ENCODE measurements at places on chromosomes 12 and 14.

- no peaks in the 10 kb centered on the region for H3K27me3 ChIP-seq
- DNase-seq: no peak
- H3K36me3 ChIP-seq: no peaks in the 10 kb centered on the region
- no peak overlapping the region for H3K4me3 ChIP-seq
Observed at GRCh38 chr12:34345801-34346200, 323.5 kb downstream of the ALG10 start.

DNA sequence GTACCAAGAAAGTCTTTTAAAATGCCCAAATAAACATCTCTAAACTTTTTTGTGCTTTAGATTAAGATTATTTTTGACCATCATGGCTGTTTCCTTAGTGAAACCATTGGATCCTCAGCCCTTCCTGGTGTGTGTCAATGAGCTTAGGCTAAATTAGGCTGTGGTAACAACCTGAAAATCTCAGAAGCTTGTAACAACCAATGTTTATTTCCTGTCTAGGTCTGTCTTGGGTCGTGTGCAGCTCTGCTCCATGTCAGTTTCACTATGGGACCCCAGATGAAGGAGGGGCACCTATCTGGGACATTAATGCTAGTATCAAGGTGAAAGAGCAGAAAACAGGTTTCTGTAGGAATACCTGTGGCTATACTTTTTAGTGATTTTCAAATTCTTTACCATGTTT, 49.9 kb downstream of the KCNMB4 start:
- no peaks in the 10 kb centered on the region for H3K4me1 ChIP-seq
- no peak for DNase-seq
- H3K27me3 ChIP-seq: no peaks in the 10 kb centered on the region
- H3K27ac ChIP-seq: no peak overlapping the region
- no peak overlapping the region for H3K4me3 ChIP-seq
- H3K36me3 ChIP-seq: no peaks in the 10 kb centered on the region

DNA sequence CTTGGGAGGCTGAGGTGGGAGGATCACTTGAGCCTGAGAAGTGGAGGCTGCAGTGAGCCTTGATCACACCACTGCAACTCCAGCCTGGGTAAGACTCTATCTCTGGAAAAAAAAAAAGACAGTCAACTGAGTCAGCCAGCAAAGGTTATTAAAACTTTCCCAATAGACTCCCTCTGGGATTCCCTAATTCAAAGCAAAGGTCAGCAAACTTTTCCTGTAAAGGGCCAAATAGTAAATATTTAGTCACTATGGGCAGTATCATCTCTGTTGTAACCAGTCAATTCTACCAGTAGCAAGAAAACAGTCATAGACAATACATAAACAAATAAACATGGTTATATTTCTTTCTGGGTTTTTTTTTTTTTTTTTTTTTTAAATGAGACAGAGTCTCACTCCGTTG, 122.5 kb downstream of the IPO8 start:
- no peaks in the 10 kb centered on the region for H3K27me3 ChIP-seq
- DNase-seq: no peak
- H3K36me3 ChIP-seq: no peaks in the 10 kb centered on the region
- H3K27ac ChIP-seq: no peak overlapping the region
- H3K4me1 ChIP-seq: no peaks in the 10 kb centered on the region
- H3K4me3 ChIP-seq: no peak overlapping the region

DNA sequence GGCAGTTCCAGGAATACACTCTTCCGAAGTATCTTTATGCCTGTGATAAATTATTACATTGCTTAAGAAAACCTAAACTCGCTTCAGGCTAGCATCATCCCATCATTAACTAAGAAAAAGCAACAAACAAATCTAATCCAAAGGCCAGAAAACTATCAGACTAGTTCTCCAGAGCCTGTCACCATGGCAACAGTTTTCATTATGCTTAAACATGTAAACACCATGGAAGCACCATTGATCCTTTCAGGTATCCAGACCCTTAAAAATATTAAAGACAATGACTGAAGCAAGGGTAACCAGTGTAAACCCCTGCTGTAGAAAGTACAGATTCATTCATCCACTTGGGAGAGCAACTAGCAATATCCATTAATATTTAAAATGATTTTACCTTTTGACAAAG, 9.8 kb downstream of the DAD1 start:
- DNase-seq: no peak
- no peaks in the 10 kb centered on the region for H3K27me3 ChIP-seq
- H3K27ac ChIP-seq: no peak overlapping the region
- H3K4me1 ChIP-seq: no peaks in the 10 kb centered on the region

- H3K36me3 ChIP-seq: no peaks in the 10 kb centered on the region
- H3K4me1 ChIP-seq: peaks cover 13% of the 10 kb centered on the region
- H3K4me3 ChIP-seq: peak overlapping the region; percentile 97
- peak overlapping the region; percentile 83 for H3K27ac ChIP-seq
Observed at GRCh38 chr14:96503306-96503679, 1.1 kb downstream of the PAPOLA start.

DNA sequence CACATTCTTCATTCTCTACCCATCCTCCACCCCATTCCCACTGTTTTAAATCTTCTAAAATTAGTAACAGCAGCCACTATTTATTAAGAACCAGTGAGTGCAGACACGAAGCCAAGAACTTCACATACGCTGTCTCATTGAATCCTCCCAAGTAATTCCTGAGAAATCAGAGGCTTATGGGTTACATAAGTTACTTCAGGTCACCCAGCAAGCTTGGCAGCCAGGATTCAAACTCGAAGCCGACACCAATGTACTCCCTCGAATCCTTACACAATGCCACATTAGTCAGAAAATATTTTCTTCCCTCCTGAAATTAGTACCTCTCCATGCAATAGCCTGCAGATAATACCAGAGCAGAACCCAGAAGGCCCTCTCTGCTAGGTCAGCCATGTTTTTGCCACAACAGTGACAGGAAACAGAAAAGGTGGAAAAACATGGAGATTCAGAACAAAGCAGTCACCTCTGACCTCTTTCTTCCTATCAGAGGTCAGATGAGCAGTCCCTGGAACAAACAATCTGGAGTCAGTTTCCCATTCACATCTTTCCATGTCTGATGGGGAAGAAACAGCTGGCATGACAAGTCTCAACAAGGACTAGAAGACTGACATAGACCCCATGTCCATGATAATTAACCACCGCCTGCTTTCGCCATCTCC, 16.4 kb downstream of the NID2 start:
- no peaks in the 10 kb centered on the region for H3K36me3 ChIP-seq
- no peak overlapping the region for H3K4me3 ChIP-seq
- DNase-seq: no peak
- no peaks in the 10 kb centered on the region for H3K27me3 ChIP-seq

DNA sequence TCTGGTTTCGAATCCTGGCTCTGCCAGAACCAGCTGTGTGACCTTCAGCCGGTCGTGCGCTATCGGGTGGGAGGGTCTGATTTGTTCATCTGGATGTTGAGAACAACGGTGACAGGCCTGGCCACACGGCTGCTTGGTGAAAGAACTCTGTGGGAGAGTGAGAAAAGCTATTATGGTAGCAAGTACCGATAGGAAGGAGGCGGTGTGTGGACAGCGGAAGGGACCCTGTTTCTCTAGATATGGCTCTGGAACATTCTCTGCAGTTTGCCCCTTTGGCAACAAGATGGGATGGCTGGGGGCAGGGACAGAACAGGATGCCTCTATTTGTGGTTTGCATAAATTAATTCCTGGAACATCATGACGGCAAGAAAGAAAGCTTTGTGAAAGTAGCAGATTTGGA, 347.3 kb downstream of the AACS start:
- no peaks in the 10 kb centered on the region for H3K4me1 ChIP-seq
- no peak overlapping the region for H3K4me3 ChIP-seq
- no peak overlapping the region for H3K27ac ChIP-seq

DNA sequence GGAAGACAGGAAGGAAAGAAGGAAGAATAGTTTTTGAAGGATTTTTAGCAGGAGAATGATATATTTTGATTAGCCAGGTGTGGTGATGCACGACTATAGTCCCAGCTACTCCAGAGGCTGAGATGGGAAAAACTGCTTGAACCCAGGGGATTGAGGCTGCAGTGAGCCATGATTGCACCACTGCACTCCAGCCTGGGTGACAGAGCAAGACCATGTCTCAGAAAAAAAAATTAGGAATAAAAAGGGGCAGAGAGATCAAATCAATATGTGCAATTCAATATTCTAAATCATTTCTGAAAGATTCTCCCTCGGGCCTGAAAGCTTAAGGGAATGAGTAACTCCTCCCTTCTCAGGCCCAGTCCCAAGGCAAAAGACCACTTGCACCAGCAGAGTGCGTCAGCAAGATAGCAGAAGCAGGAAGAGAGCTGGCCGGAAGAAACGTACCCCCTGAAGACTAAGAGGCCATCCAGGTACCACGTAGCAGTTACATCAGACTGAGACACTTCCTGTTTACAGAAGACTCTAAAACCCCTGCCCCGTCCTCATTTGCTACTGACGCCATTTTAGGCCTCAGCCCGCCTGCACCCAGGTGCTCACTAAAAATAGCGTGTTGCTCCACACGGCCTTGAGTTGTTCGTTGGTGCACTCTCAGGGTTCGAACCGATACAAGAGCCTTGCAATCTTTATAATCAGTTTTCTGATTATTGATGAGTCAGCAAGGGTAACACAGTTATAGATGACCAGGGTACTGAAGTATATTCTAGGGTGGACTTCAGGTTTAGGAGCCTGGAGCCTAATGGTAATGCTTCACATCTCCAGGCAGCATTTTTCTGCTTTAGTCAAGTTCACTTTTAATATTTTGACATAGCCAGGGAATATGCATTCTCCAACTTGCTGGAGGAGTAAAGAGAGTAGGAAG, 57.7 kb upstream of the CSRP2 start:
- no peaks in the 10 kb centered on the region for H3K27me3 ChIP-seq
- no peaks in the 10 kb centered on the region for H3K4me1 ChIP-seq
- no peak overlapping the region for H3K27ac ChIP-seq
- H3K36me3 ChIP-seq: no peaks in the 10 kb centered on the region
- H3K4me3 ChIP-seq: no peak overlapping the region

GRCh38 chr14:99389174-99389826, 91.4 kb downstream of the SETD3 start:
- peak; percentile 16 for DNase-seq
- H3K27me3 ChIP-seq: 0 out of 2 replicates have a peak, but pooled peaks cover 3% of the 10 kb centered on the region
- H3K27ac ChIP-seq: no peak overlapping the region
- H3K36me3 ChIP-seq: no peaks in the 10 kb centered on the region

DNA sequence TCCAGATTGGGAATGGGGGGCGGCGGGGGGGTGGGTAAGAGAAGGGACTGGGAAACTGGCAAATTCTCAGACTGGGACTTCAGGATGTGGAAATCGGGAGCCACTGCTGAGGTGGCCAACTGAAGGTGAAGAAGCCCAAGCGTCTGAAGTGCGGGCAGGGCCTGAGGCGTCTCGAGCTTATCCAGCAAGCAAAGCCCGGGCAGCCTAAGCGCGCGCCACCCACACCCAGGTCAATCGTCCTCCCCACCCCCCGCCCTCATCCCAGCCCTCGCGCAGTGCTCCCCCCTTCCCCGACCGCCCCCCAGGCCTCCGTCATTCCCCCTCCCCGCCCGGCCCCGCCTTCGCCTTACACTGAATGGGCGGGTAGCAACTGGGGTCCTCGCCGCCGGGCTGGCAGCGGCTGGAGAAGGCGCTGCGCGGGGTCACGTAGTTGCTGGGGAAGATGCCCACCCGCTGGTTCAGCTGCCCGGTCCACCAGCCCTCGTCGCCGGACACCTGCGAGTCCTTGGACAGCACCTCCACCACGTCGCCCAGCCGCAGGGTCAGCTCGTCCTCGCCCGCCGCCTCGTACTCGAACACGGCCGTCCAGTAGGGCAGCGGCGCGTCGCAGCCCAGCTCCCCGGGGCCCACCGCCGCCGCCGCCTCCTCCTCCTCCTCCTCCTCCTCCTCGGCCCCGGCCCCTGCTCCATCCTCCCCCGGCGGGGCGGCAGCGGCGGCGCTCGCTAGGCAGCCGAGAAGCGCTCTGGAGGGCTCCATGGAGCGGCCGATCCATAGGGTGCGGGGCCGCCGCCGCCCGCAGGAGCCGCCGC, 693 bp downstream of the MAP3K9 start:
- peaks cover 29% of the 10 kb centered on the region for H3K4me1 ChIP-seq
- H3K27ac ChIP-seq: peak overlapping the region; percentile 71
- no peaks in the 10 kb centered on the region for H3K27me3 ChIP-seq
- no peak for DNase-seq
- H3K36me3 ChIP-seq: no peaks in the 10 kb centered on the region

DNA sequence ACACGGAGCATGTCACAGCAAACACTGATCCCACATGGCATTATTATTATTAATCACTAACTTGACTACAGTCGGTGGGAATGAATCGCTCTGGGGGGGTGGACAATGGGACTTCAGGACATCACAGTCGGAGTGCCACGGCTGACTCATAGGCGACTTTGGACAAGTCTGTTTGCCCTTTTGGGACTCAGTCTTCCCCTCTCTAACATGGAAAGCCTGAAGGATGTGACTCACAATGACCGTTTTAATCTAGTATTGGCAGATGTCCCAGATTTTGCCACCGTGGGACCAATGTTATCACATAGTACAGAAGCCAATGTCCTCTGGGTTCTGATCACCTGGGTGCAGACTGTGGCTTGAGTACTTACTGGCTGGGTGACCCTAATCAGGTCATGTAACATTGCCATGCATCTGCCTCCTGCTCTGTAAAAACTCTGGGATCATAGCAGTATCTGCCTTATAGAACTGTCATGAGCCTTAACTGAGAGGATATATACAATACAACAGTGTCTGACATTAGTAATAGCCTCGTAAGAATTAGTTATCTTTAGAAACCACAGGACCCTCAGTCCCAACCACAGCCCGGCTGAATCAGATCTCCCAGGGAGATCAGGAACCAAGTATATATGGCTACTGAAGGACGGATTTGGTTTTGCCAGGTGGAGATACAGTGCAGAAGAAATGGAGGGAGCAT, 362.6 kb downstream of the BCL11B start:
- H3K36me3 ChIP-seq: no peaks in the 10 kb centered on the region
- H3K4me1 ChIP-seq: peaks cover 39% of the 10 kb centered on the region
- no peak overlapping the region for H3K4me3 ChIP-seq
- peaks cover 51% of the 10 kb centered on the region for H3K27me3 ChIP-seq
- DNase-seq: peak; percentile 89

DNA sequence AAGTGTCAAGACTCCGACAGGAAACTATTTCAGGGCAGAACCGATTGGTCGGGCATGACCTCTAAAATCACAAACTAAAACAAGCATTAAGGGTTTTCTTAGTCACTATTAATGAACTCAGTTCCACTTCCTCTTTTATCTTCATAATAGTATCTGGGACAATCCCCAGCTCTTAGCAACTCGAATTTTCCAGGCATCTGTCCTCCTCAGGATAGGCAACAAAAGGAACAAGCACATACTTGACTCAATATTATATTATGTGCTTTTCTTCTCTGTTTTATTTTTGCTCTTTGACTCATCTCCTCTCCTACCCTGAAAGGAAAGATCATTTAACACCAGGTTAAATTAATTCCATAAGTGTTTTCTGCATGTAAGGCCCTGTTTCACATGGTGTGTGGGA, 638.3 kb upstream of the TBX3 start:
- H3K36me3 ChIP-seq: no peaks in the 10 kb centered on the region
- no peak for DNase-seq
- no peak overlapping the region for H3K27ac ChIP-seq
- H3K4me3 ChIP-seq: no peak overlapping the region
- H3K27me3 ChIP-seq: no peaks in the 10 kb centered on the region

DNA sequence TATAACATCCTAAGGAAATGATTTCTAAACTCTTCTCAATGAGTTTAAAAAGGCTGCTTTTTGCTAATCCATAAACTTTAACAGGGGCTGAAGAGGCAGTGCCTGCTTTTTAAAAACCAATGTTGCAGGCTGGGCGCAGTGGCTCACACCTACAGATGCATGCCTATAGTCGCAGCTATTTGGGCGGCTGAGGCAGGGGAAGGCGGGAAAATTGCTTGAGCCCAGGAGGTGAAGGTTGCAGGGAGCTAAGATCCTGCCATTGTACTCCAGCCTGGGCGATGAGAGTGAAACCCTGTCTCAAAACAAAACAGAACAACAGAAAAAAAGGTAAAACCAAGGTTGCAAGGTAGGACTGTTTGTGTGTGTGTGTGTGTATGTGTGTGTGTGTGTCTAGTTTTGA, 531.2 kb downstream of the DIO2 start:
- no peak overlapping the region for H3K27ac ChIP-seq
- DNase-seq: no peak
- no peaks in the 10 kb centered on the region for H3K4me1 ChIP-seq
- no peaks in the 10 kb centered on the region for H3K27me3 ChIP-seq
- H3K36me3 ChIP-seq: no peaks in the 10 kb centered on the region

Data from HCT116 (cell line).